ENCODE measurements at places on chromosomes 16 and 17.

- DNase-seq = no peak
These were observed 6.1 kb upstream of the SLFN5 start for GRCh38 chr17:35236821-35237220.

- no peak for DNase-seq
These were observed 13.3 kb downstream of the CEP112 start for GRCh38 chr17:66178642-66179041.

DNA sequence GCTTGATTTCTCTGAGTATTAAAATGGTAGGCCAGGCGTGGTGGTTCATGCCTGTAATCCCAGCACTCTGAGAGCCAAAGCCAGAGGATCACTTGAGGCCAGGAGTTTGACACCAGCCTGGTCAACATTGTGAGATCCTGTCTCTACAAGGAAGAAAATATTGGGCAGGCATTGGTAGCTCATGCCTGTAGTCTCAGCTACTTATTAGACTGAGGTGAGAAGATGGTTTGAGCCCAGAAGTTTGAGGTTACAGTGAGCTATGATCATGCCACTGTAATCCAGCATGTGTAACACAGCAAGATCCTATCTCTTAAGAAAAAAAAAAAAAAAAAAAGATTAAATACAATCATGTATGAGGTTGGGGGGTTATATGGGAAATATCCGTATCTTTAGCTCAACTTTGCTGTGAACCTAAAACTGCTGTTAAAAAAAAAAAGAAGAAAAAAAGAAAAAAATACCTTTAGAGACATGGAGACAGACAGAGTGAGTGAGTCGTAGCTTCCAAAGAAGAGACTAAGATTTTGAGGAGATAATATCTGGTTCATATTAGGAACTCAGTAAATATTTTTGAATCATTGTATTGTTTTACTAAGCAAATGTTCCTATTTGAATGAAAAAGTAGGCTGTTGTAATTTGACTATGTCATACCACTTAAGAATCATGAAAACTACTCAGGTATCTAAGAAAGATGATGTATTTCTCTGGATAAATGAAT, 325.7 kb upstream of the TBX2 start:
- no peak for DNase-seq

- no peak for DNase-seq
These were observed 140.7 kb downstream of the PRKCB start for GRCh38 chr16:23976524-23976923.

DNA sequence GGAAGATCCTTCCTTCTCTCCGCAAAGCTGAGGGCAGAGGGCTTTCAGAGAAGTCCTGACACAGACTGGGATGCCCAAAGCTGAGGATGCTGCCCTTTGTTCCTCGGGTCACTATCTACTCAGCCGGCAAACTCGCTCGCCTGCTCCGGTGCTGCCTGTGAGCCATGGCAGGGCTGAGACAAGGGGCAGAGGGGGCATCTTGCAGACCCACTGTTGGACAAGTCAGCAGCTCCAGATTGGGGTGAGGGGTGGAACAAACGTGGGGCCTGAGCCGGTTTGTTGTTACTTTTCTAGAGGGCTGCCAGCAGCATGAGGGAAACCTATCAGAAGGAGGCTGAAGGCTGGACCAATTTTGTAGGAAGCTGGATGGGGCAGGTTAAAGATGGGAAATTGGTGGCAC, 47.1 kb upstream of the PIK3R6 start:
- no peak for DNase-seq

GRCh38 chr17:18968345-18968744, 16.4 kb downstream of the SLC5A10 start:
- no peak for DNase-seq

- no peak for DNase-seq
These were observed 1.7 kb downstream of the KRT222 start for GRCh38 chr17:40663252-40663651.
